ENCODE measurements at places on chromosomes 12 and 14. TPM values are rescaled to one million over a fixed set of nuclear protein-coding genes. Genes with fewer than 3 reads are reported as not detected.

DNA sequence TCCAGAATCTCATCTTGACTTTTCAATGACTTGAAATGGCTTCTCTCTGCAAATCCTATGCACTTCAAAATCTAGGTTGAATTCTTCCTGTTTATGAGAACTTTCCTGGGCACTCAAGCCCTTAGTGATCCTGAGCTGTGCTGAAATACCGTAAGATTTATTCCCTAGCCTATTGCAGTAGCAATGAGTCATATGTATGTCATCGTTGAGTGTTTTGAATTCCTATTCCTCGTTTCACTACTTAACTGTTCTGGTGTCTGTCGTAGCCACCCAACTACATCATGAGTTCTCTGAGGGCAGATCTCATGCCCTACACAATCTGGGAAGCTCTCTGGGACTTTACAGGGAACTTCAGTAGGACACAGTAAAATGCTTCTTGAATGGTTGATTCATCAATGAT is 190.8 kb upstream of the TMEM132C start:
- no peak for DNase-seq

Gene POTEM
- not detected for total RNA-seq

GRCh38 chr14:37870632-37871346 is 275.4 kb downstream of the TTC6 start:
- no peak for DNase-seq

Gene GALNT6
- total RNA-seq = 16.6 TPM

Gene LAG3
- total RNA-seq = 17.9 TPM

DNA sequence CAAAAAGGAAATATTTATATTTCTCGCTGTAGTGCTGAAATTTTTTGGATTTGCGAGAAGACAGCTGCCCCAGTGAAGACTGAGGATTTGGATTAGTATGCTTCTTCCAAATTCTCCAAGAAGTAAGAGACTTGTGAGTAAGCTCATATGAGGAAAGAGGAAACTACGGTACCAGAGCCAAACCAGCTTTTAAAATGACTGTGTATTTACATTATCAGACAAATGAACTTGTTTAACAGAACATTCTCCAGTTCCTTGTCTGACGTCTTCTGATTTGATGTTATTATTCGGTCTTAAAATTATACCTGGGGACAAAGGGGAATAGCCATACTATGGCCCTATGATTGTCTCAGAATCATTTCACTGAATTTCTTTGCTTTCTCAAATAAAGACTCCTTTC is 8.0 kb downstream of the CLEC12B start:
- DNase-seq = no peak

Gene SLC5A8
- total RNA-seq = not detected

- DNase-seq = no peak
Measured at GRCh38 chr12:124177276-124177950, 117.5 kb upstream of the RFLNA start.

DNA sequence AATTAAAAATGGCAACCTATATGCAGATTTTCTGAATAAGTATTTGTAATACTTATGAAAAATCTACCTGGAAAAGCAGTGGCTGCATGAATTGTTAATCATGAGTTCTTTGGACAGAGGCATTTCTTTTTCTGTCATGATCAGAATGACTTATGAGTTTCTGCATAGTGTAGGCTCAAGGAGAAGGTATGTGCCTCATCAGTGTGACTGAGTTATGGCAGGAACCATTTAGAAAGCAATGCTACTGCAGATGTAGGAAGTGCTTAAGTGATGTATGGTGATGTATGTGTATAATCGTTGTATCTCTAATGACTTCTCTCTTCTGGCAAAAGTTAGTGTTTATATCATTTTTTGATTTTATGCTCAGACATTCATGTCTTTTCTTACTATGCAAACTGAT is 816.4 kb upstream of the FBXO33 start:
- DNase-seq = no peak

DNA sequence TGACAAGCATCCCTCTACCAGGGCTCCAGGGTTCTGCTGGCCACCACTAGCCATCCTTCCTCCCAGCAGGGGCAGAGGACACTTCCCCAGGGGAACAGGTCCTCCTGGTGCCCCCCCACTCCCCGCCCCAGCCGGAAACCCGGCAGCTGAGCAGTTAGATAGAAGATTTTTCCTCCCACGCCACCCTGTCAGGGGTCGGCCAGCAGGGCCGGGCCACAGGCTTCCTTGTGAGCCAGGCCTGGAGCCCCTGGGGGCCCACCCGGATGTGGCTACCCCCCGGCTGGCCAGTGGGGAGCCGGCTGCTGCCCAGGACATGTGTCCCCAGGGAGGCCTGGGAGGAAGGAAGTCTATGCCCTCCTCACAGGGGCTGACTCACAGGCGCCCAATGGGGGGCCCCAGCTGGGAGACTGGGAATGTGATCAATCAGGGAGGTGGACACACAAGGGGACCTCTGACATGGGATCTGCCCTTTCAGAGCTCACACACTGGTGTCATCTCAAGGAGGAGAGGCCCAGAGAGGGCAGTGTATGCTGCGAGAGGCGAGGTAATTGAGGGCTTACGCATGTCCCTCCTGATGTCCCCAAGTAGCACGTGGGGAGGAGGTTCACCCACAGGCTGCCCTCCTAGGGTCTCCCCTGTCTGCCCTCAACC is 4.2 kb downstream of the SH2B3 start:
- peak; percentile 91 for DNase-seq

All from spleen (tissue), 13 donors.